ENCODE measurements at places on chromosomes 7 and 10.
A peak's percentile ranks its signal among the peaks of the same experiment; 100 is the strongest.

DNA sequence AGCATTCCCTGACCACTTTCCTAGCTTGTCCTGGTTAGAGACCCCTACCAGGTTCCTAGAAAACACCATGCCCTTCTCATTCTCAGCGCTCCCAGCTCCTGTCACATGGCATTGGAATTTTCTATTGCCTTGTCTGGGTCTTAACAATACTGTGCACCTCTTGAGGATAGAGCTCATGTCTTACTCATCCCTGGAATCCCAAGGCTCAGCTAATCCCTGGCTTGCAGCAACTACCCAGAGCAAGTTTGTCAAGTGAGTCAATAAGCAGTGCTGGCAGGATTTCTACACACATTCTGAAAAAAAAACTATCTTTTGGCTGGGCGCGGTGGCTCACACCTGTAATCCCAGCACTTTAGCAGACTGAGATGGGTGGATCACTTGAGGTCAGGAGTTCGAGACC is 11.7 kb upstream of the PRDX3 start:
- DNase-seq = peak; percentile 96

DNA sequence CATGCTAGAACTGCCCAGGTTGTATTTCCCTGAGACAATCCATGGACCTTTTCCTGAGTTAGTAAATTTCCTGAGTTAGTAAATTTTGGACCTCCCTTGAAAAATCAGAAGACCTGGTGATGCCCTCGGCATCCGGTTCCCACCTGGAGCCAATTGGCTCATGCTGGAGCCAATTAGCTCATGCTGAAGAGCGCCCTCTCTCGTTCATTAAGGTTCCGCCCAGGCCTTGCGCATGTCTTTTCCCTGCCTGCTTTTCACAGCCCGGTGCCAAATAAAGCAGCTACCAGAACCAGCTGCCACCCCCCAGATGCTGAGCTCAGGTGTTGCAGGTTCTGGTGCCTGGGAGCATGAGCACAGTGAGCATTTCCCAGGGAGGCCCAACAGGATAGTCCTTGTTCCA is 96.2 kb downstream of the APBB1IP start:
- DNase-seq = no peak

DNA sequence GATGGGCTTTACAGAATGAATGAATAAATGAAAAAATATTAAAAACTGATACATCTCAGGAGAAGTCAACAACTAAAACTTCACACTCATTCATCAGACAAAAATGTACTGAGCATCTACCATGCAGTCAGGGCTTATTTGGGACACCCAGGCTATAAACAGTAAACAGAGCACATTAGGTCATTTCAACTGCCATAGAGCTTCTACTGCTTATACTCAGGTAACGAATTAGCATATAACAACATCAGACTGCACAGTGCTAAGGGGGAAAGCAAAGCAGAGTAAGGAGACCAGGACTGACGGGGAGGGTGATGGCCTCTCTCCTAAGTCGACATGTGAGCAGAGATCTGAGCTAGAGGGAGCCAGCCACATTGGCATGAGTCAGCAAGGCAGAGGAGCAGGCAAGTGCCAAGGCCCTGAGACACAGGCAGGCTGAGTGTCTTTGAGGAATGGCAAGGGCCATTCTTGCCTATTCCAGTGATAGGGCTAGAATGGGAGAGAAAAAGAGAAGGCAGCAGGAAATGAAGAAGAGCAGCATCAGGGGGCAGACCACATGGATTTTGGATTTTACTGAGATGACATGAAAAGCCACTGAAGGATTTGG is 528.9 kb downstream of the PARD3 start:
- no peak for DNase-seq

DNA sequence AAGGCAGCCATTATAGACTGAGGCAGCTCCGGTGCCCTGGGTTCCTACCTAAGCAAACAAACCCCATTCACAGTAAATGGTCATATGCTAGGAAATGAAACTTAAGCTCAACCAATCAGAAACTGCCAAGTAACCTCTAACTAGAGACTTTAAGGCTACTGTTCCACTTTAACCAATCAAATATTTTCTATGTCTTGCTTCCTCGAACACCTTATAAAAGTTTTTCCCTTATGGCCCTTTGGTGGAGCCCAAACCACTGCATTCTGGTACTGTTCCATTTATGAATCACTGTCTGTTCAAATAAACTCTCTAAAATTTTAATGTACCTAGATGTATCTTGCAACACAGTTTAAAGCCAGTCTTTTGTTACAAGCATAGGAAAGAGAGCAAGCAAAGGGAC is 361.1 kb downstream of the HGF start:
- DNase-seq = no peak

GRCh38 chr10:78361031-78361430 is 327.4 kb downstream of the RPS24 start:
- DNase-seq = no peak

DNA sequence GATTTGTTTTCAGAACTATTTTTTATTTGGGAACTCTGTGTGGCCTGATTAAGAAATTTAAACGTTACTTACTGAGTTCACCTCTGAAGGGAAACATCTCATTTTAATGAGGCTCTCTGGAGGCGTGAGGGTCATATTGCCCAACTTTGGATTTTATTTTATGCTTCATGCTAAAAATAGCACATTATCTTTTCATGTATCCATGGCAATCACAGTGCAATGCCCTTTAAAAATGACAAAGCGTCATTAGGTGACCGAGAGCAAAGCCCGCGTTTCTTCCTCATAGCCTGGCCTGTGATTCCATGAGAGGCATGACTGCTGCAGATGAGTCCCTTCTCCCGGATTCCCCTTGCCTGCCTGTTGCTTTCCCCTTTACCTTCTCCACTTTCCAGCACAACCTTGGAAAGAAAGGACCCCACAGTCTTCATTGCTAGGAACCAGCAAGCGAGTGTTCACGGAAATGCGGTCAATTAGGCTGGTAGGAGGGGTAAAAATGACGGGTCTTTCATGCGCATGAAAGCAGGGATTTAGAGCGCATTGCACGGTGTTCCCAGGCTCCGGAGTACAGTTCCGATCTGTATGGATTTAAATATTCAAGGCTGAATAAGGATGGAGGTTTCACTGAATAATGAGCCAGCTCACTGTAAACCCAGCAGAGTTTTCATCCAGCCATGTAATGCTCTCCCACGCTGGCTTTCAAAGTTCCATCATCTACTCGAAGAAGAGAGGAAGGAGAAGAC is 98.2 kb upstream of the PITRM1 start:
- no peak for DNase-seq

GRCh38 chr7:33509206-33509605 is 379.8 kb downstream of the BBS9 start:
- DNase-seq = no peak
